LHCN-M2 (cell line): ENCODE measurements at places on chromosomes 3 and 15.

GRCh38 chr3:113697500-113698090, 1.2 kb upstream of the USF3 start:
- DNase-seq: no peak

GRCh38 chr3:178203650-178204049, 332.6 kb upstream of the KCNMB2 start:
- DNase-seq: peak; percentile 18

DNA sequence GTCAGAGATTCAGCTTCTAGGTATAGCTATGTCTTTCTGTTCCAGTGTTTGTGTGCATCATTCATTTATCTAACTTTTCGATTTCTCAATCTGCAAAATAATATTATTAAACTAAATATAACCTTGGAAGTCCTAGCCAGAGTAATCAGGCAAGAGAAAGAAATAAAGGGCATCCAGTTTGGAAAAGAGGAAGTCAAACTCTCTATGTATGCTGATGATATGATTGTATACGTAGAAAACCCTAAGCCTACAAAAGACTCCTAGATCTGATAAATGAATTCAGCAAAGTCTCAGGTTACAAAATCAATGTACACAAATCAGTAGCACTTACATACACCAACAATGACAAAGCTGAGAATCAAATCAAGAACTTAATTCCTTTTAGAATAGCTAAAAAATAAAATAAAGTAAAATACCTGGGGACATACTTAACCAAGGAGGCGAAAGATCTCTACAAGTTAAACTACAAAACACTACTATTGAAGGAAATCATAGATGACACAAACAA, 718.2 kb downstream of the NTRK3 start:
- DNase-seq: no peak

DNA sequence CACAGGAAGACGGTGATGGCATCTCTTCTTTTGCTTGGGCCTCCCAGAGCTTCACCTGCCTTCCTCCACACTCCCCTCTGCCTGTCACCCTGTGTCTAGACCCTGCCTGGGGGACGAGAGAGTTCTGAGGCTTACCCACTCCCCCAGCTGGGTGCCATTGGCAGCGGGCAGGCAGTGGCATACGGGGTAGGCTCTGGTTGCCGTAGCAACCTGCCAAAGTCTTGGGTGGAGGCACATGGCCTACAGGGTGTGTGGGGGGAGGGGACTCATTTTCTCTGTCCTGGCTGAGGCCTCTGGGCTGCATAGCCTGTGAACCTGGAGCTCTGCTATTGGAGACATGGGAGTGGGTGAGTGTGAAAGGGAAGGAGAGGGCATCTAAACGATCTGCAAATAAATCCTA, 4.4 kb downstream of the INSYN1 start:
- DNase-seq: no peak

GRCh38 chr15:38504680-38505467, 50.9 kb downstream of the FAM98B start:
- DNase-seq: peak; percentile 22

DNA sequence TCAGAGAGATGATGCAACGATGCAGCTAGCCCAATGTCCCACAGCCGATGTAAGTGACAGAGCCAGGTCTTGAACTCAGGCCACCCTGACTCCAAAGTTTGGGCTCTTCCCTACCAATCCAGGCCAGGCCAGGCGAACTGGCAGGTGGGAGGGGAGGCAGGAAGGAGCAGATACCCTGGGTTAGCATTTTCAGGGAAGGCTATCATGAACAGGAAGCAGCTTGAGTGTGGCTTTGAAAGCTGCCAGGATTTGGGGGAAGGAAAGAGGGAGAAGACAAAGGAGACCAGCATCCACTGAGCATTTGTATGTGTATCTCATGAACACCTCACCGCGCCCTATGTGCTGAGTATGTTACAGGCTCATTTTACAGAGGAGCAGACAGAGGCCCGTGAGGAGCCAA, 38.8 kb downstream of the LMCD1 start:
- no peak for DNase-seq

- peak; percentile 91 for DNase-seq
Observed at GRCh38 chr3:86990734-86991481, at the start of gene VGLL3. Gene VGLL3, minus strand, starts transcription at chr3:86991149. Its CDS starts 406 bp downstream, at chr3:86990743.

DNA sequence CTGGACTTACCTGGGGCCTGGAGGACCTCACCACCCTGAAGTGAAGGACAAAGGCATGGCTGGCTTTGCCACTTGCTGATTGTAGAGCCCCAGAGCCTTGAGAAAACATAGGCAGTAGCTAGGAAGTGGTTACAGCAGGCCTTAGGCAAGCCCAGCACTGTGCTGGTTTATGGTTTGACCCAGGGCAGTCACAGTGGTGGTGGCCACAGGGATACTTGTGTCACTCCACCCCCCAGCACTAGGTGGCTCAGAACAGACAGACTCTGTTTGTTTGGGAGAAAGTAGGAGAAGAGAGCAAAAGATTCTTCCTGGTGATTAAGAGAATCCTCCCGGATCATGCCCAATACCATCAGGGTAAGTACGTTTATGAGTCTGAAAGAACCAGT, 13.2 kb upstream of the COL8A1 start:
- DNase-seq: no peak

- no peak for DNase-seq
Observed at GRCh38 chr3:187518616-187519015, 150.4 kb downstream of the RTP4 start.

GRCh38 chr3:150225986-150226385, 182.1 kb upstream of the TSC22D2 start:
- DNase-seq: no peak

GRCh38 chr3:142664311-142664710, 59.5 kb upstream of the TRPC1 start:
- no peak for DNase-seq

- no peak for DNase-seq
Observed at GRCh38 chr3:129526121-129526900, 2.1 kb upstream of the RHO start.

DNA sequence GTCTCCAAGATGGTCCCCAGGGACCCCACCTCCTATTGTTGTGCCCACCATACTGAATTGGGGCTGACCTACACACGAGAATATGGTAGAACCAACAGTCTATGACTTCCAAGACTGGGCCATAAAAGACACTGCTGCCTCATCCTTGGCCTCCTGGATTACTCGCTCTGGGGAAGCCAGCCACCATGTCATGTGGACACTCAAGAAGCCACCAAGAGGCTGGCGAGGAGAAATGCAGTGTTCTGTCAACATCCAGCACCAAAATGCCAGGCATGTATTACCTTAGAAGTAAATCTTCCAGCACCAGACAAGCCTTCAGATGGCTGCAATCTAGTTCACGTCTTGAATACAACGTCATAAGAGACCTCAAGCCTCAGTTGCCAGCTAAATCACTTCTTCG, 17.1 kb upstream of the TPM1 start:
- DNase-seq: no peak

DNA sequence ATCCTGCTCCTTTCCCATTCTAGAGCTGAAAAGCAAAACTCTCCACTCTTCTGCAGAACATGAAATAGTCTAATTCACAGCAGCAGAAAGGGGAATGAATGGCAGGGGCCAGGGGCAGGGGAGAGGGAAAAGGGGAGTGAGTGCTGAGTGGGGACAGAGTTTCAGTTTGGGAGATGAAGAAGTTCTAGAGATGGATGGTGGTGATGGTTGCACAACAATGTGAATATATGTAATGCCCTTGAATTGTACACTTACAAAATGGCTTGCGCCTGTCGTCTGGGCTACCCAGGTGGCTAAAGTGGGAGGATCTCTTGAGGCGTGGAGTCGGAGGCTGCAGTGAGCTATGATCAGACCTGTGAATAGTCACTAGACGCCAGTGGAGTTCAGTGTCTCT, 78.5 kb upstream of the MEF2A start:
- DNase-seq: no peak

DNA sequence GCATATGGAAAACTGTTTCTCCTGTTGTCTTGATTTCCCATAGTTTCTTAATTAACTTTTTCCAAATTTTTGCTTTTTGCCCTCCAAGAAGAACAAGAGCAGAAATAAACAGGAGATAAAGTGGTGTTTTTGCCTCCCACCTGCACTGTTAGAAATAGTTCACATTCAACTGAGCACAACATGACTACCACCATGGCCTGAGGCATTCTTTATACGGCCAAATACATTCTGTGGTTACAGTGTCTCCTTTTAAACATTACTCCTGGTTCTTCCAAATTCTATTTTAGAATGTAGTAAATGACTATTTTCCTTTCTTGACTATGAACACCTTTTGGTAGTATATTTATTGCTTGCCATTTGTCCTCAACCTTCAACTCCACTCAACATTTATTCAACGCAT, 98.5 kb downstream of the LARS2 start:
- DNase-seq: no peak

GRCh38 chr3:99506-99905, 97.1 kb upstream of the CHL1 start:
- DNase-seq: no peak

- no peak for DNase-seq
Observed at GRCh38 chr3:149015393-149015792, 24.1 kb downstream of the GYG1 start.

DNA sequence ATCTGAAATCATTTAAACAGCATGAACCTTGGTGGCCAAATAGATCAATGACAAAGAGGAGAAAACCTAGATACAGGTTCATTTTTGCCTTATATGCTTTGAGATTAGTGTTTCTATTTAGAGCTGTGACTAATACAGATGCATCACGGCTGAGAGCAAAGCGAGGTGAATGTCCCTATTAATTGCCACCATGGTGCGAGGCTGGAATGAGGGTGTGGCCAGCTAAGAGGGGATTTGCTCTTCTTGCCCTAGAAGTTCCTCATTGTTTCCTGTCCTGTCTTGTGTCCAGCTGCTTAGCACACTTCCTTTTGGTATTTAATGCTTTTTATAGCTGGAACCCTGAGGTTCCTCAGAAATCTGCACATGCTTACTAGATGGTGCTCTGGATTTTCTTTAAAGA, 339.1 kb upstream of the RGMA start:
- no peak for DNase-seq

DNA sequence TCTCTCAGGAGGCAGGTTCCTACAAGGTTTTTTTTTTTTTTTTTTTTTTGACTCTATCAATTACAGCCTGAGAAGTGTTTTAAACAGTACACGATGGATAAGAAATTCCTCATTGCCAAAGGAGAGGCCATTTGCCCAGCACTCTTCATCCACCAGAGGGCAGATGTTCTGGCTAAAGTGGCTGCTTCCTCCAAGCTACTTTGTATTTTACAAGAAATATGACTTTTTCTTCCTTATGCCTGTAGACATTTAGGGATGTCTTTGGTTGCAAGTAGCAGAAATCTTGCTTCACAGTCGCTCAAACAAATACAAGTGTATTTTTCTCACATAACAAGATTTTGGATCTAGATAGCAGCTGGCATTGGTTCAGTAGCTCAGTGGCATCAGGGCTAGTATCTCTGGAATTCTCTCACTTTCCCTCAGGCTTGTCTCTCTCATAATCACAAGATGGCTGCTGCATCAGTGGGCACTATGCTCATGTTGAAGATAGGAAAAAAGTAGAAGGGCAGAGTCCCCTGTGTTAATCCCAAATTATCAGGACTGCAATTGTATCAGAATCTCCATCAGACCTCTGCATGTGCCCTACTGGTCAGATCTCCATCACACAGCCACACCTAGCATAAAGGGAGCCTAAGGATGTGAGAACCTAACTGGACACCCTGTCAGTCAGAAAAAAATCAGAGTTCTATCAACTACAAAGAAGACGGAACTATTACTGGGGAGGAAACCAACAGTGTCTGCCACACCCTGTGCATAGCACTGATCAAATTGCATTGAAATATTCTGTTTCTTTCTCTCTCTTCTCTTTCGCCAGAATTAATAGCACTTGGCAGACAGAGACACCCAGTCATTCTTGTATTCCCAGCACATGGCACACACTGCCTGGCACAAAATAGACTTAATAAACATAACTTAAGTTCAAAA, 138.9 kb upstream of the COL8A1 start:
- peak; percentile 71 for DNase-seq

DNA sequence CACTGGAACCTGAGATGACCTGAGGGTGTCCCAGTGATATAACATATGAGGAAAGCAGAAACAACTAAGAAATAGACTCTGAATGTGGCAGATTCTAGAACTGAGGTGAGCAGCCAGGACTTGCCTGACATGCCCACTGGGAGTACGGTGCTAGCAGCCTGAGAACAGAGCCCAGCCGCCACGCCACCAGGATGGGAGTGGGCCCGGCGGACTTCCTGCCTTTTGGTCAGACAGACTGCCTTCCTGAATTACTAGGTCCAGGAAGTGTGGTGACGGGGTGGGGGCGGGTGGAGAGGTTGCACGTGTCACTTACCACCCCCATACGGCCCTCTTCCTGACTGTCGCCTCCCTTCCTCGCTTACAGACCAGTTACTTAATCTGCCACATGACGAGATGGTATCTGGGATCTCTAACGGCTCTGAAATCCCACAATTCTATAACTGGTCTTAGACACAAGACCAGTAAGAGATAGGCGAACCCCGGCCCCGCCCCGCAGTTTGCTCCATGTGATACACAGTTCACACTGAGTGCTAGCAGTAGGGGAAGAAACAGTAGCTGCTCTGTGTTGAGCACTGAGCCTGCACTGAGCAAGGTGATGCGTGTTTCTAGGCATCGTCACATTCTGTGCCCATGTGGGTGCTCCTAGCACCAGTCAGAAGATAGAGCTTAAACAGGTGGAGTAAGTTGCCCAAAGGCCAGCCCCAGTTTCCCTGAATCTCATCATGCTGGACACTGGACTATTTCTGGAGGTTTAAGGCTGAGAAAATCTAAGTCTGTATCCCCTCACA, 95.7 kb downstream of the CPN2 start:
- DNase-seq: no peak

DNA sequence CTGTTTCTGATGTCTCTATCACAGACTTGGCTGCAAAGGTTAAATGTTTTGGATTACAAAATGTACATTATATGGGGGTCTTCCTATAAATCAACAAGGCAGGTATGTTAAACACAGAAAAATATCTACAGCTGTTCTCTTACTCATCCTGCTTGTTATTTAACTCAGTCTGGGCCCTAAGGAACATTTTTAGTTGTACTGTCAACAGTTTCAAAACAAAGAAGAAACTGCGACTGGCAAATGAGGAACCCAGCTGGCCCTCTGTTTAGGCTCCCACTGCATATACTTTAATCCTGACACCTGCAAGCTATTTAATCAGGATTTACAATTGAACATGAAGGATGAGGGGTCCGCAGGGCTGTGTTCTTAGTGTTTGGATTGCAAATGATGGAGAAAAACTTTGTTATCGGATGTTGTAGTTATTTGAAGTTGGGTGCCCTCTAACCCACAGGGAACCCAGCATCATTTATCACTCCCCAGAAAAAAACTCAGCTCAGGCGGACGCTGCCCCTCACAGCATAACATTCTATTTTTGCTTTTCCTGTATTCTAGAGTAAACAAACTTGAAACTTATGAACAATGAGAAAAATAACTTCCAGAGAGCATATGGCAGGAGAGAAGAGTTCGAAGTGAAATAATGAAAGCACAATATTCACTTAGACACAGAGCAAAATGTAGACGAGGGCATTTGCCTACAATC, 91.2 kb downstream of the POLR2M start:
- DNase-seq: no peak
